ENCODE measurements at places on chromosomes 11 and 22.

- no peak for DNase-seq
Observed at GRCh38 chr22:38074181-38075104, 9.5 kb downstream of the SLC16A8 start.

DNA sequence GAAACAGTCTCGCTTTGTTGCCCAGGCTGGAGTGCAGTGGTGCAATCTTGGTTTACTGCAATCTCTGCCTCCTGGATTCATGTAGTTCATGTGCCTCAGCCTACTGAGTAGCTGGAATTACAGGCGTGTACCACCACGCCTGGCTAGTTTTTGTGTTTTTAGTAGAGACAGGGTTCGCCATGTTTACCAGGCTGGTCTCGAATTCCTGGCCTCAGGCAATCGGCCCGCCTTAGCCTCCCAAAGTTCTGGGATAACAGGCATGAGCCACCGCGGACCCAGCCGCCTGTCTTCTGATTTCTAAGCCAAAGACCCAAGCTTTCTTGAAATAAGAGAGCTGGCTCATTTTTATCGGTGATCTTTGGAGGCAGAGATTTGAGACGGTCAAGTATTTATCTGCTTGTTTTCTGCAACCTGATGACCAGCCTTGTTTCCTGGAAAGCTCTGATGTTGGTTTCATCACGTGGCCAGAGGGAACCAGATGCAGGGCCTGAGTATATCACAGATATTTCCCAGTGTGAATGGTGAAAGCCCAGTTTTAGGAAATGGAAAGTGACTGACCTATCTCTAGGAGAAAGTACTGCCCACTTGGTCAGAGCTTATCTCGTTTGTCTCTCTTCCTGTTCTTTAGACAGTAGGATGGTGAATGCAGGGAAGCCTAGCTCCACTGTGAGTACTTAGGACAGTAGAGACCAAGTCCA is 5.7 kb upstream of the SIDT2 start:
- DNase-seq, result no peak

DNA sequence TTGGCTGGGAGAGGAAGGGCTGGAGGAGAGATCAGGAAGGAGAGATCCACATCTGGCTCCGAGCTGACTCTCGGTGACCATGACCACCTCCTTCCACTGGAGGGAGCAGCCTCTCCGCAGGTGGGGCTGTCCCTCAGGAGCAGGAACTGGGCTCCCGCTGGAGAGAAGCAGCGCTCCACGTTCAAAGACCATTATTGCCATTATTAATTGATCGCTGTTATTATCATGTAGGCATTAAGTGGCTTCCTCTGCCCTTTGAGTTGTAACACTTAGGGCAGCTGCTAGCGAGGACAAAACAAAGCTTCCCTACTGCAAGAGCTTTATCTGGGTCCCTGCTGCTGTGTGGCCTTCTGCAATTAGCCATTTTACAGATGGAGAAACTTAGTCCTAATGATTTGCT is 251.9 kb downstream of the ST3GAL4 start:
- DNase-seq, result no peak

DNA sequence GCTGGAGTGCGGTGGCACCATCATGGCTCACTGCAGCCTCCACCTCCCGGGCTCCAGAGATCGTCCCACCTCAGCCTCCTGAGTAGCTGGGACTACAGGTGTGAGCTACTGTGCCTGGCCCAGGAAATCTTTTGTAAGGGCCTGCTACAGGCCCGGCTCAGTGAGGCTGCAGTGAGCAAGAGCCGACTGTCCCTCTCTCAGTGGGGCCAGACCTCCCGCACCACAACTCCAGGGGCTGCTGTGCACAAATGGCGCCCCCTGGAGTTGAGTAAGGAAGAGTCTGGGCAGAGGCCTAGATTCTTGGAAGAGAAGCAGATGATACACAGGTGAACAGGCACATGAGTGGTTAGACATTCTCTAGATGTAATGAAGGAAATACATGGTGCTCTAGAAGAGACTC is 7.0 kb downstream of the SERHL2 start:
- DNase-seq, result no peak

DNA sequence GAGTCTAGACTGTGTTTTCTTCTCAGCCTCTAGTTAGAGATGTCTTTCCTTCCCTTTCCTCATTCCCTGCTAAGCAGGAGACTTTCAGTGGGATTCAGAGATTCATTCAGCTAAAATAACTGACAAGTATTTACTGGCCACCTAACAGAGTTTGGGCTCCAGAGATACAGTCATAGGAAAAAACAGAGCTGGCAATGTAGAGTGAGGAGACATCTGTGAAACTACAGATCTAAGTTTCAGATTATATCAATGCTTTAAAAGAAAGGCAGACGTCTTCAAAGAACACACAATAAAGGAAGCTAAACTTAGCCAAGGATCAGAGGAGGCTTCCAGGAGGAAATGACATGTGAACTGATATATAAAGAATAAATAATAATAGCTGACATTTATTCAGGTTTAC is 355.6 kb upstream of the DDI1 start:
- DNase-seq, result no peak

DNA sequence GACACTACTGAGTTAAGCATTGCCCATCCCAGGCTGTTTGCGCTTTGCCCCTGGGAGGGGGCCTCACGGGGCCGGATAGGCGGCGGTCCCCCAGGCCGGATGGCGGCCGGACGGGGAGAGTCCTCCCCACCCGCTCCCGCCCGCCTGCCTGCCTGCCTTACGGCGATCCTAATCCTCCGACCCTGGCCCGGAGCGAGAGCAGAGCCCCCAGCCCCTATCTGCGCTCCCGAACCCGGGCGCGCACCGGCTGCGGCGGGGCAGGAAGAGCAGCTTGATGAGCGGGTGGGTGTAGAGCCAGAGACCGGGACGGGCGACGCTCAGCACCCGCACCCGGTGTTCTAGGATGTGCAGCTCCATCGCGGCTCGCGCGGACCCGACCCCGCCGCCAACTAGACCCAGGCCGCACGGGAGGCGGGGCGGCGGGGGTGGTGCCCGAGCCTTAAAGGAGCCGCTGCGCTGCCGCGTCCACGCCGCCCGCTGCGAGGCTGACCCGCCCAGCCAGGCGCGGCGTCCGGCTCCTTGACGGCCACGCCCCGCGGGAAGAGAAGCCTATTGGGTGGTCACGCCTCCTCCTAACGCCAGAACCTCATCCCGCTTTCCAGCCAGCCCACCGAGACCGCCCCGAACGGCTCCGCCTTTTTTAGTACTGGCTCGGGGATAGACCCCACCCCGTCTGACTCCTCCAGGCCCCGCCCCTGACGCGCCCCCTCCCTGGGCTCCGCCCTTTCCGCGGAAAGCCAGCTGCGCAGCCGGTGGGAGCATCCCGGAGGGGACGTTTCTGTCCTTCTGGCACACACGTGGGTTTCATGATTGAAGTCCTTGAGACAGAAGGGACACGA is at the start of gene CASTOR1:
Gene CASTOR1 (minus strand): TSS at position 365 of the 839 bp plus-strand sequence. CDS start 8 bp downstream, at position 357.
- peak; percentile 99 for DNase-seq

DNA sequence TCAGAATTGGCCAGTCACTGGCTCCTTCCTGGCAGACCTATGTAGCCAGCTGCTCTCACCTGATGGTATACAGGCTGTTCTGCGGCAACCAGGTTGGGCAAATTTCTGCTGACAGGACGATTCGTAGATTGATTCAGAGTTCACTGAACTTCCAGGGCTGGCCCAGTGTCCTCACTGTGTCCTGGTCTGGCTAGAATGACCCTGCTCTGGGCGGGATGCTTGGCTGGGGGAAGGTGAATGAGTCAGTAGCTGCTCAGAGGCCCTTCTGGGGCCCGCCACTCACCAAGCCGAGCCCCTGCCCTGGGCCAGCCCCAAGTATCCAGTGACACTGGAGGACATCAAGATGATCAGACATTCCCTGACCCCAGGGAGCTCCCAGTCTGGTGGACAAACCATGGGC is 62.9 kb upstream of the WNT11 start:
- peak; percentile 72 for DNase-seq

DNA sequence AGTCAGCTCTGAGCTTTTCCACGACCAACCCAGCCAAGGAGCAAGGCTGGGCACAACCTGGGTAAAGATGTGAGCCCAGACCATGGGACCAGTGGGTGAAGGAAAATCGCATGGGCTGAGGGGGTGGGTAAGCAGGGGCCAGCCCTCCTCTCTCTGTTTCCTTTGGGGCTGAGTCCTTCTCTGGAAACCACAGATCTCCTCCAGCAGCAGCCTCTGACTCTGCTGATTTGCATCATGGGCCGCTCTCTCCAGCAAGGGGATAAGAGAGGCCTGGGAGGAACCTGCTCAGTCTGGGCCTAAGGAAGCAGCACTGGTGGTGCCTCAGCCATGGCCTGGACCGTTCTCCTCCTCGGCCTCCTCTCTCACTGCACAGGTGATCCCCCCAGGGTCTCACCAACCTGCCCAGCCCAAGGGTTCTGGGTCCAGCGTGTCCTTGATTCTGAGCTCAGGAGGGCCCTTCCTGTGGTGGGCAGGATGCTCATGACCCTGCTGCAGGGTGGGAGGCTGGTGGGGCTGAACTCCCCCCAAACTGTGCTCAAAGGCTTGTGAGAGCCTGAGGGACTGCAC is 67.8 kb downstream of the GGTLC2 start:
- peak; percentile 13 for DNase-seq

DNA sequence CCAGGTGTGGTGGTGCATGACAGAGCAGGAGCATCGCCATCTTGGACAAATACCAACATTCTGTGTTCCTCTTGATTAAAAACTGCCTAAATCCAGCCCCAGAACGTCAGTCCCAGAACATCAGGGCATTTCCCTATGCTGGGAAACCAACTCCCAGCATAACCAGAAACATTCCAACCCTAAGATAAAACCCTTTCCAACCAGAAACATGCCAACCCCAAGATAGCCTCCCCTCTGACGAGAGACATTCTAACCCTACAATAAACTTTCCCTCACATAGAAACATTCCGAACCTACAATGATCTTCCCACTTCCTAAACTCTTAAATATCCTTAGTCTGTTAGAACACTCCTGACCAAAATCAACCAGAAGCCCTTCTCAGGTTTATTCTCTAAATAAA is 11.6 kb downstream of the PLAAT4 start:
- DNase-seq, result no peak

GRCh38 chr22:45518580-45518991 is 15.9 kb downstream of the FBLN1 start:
- DNase-seq, result no peak

GRCh38 chr11:121869478-121869877 is 246.5 kb downstream of the BLID start:
- no peak for DNase-seq

GRCh38 chr11:44403587-44404273 is 93.8 kb upstream of the ALX4 start:
- DNase-seq, result no peak

- DNase-seq, result no peak
Observed at GRCh38 chr11:94536386-94536785, 7.3 kb upstream of the FUT4 start.

DNA sequence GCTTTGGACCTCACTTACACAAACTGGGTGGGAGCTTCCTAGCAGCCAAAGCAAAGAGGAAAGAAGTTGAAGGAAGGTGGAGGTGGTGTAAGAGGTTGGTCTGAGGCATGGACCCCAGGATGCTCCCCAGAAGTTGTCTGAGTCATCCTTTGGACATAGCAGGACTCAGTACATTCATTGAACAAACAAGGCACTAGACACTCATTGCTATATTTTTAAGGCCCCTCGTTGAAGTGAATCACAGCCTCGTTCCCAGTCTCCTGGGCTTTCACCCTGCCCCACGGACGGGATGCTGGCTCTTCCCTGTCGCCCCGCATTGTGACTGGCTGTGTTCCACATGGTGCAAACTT is 95.9 kb upstream of the FGF3 start:
- DNase-seq, result no peak

- DNase-seq, result no peak
Observed at GRCh38 chr22:19895160-19895849, 40.6 kb upstream of the GNB1L start.

- no peak for DNase-seq
Observed at GRCh38 chr22:35894937-35895708, 133.5 kb downstream of the RBFOX2 start.

DNA sequence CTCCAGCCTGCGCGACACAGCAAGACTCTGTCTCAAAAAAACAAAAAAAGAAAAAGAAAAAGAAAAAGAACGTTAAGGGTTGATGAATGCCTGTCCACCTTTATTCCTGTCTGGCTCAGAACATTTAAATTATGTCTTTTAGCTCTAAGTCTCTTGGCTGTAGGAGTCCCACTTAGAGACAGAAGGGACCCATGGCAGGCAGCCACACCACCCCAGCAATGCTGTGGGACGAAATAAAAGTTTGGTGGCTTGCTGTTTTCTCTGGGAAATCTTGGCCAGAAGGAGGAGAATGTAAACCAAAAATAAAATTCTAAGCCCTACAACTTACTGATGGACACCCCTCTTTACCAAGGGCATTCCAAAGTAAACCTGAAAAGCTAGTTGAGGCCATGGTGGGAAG is 38.9 kb upstream of the GNAZ start:
- no peak for DNase-seq

GRCh38 chr22:44604455-44604854 is 97.5 kb upstream of the PRR5 start:
- DNase-seq, result no peak

- DNase-seq, result no peak
Observed at GRCh38 chr11:17459236-17459896, 17.3 kb downstream of the ABCC8 start.

- no peak for DNase-seq
Observed at GRCh38 chr11:30317030-30317429, 5.9 kb upstream of the ARL14EP start.

DNA sequence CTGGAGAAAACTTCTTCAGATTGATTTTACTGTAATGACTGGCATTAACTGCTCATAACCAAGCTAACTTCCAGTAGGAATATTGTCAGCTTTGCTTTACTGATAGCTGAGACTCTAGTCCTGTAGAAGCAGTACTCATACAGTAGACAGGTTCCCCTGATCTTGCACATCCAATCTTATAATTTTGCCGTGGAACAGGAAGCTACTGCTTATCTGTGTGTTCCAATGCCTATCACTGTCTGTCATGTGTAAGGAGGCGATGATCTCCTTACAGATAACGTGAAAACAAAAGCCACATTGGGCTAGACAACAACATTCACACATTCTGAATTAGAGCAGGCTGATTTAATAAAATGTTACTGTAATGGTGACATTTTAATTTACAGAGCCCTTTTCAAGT is 13.2 kb downstream of the HSD17B12 start:
- DNase-seq, result no peak

GRCh38 chr11:70072461-70072860 is 5.7 kb upstream of the ANO1 start:
- no peak for DNase-seq
